Activated CD4-positive, CD25-positive, alpha-beta regulatory T cell treated with anti-CD3 and anti-CD28 coated beads, Interleukin-2, amount 50 U/mL, for 24 hours (primary cell): ENCODE measurements at places on chromosomes 11 and 22.
A peak's percentile ranks its signal among the peaks of the same experiment; 100 is the strongest.

GRCh38 chr11:8384199-8384821 lies 120.6 kb upstream of the LMO1 start:
- no peak for ATAC-seq

DNA sequence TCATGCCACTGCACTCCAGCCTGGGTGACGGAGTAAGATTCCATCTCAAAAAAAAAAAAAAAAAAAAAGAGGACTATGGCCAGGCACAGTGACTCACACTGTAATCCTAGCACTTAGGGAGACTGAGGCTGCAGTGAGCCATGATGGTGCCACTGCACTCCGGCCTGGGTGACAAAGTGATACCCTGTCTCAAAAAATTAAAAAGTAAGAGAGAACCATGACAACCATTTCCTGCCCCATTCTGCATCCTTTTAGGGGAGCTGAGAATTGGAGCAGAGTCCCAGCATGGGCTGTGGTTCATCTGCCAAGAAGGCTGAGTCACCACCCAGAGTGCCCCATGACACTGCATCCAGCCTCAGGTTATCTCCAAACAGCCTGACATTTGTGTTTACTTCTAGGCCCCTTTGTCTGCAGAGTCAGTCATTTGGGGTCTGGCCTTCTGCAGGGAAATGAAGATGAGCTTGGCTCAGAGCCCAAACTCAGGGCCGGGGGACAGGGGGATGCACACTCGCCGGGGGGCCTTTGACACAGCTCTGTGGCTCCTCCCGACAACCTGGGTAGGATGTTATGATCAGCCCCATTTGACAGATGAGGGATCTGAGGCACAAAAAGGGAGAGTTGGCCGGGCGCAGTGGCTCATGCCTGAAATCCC lies 4.7 kb downstream of the CSDC2 start:
- ATAC-seq, result peak; percentile 84

- ATAC-seq, result no peak
These were observed 102.7 kb downstream of the PHF21B start for GRCh38 chr22:44906999-44907644.

- ATAC-seq, result peak; percentile 44
These were observed 79.3 kb upstream of the SORL1 start for GRCh38 chr11:121372671-121373429.

- ATAC-seq, result no peak
These were observed 201.0 kb upstream of the NAV2 start for GRCh38 chr11:19511413-19512183.

DNA sequence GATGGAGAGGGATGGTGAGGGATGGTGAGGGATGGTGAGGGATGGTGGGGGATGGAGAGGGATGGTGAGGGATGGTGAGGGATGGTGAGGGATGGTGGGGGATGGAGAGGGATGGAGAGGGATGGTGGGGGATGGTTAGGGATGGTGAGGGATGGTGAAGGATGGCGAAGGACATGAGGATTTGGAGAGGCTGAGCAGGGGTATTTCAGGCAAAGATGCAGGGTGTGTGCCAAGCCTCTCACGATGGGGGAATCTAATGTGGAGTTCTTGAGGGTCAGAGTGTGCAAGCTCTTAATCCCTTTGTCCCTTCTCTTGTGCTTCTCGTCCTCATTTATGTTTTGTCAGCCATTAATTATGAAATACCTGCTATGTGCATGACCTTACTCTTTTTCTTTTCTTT lies 7.5 kb upstream of the PLA2G6 start:
- ATAC-seq, result no peak

- ATAC-seq, result no peak
These were observed 11.0 kb downstream of the CARS1 start for GRCh38 chr11:3046190-3046589.

- ATAC-seq, result no peak
These were observed 279.8 kb downstream of the DDX10 start for GRCh38 chr11:108944471-108945178.

DNA sequence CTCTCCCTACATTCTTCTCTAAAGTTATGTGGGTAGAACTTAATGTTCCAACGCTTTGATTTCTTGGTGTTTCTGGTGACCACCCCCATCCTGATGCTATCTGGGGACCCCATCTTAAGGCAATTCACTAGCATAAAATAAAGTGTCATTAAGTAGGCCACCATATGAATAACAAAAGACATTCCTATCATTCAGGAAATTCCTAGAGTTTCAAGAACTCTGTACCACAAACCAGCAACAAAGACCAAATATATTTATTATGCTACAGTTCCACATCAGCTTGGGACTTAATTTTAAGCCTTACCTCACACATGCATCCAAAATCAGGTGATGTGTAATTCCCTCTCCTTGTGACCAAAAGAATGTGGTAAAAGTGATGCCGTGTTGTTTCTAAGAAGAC lies 254.6 kb upstream of the LRRC4C start:
- ATAC-seq, result no peak

DNA sequence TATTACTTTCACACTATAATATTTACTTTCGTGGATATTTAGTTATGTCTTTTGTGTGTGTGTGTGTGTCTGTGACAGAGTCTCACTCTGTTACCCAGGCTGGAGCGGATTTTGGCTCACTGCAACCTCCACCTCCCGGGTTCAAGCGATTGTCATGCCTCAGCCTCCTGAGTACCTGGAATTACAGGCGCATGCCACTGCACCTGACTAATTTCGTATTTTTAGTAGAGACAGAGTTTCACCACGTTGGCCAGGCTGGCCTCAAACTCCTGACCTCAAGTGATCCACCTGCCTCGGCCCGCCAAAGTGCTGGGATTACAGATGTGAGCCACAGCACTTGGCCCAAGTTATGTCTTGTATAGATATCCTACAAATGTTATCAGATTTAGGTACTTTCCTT lies 9.9 kb downstream of the PISD start:
- ATAC-seq, result no peak

DNA sequence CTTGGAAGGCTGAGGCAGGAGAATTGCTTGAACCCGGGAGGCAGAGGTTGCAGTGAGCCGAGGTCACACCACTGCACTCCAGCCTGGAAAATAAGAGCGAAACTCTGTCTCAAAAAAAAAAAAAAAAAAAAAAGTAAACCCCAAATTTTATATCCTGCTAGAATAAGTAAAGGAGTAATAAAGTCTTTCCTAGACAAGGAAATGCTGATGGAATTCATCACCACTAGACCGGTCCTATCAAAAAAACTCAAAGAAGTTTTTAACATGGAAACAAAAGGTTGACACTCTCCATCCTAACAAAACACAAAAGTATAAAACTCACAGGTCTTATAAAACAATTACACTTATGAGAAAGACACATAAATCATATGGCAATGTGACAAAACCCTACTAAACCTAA lies 213.9 kb downstream of the SBF2 start:
- no peak for ATAC-seq

GRCh38 chr11:116927163-116927974 lies 89.9 kb upstream of the APOA1 start:
- ATAC-seq, result peak; percentile 26

DNA sequence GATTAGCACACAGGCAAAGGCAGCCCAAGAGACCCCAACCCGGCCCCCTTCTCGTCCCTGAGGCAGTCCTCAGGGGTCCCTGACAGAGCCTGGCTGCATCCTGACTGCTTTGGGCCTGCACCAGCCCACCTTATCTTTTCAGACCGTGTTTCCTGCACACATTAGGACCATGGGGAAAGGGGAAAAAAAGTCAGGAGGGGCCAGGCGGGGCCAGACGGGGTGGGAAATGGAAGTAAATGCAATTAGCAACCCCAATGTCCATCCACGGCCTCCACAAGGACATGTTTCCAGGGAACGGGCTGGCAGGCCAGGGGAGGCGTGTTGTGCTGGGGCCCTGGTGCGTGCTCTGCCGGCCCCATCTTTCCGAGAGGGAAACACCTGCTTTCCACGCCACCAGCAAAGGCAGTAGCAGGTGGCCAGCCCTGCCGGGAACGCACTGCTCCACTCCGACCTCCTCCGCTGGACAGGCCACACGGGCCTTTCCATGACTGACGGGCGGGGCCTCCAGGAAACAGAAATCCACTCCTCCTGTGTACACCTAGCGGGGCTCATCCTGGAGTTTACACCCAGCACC lies 7.4 kb downstream of the EHD1 start:
- ATAC-seq, result no peak

DNA sequence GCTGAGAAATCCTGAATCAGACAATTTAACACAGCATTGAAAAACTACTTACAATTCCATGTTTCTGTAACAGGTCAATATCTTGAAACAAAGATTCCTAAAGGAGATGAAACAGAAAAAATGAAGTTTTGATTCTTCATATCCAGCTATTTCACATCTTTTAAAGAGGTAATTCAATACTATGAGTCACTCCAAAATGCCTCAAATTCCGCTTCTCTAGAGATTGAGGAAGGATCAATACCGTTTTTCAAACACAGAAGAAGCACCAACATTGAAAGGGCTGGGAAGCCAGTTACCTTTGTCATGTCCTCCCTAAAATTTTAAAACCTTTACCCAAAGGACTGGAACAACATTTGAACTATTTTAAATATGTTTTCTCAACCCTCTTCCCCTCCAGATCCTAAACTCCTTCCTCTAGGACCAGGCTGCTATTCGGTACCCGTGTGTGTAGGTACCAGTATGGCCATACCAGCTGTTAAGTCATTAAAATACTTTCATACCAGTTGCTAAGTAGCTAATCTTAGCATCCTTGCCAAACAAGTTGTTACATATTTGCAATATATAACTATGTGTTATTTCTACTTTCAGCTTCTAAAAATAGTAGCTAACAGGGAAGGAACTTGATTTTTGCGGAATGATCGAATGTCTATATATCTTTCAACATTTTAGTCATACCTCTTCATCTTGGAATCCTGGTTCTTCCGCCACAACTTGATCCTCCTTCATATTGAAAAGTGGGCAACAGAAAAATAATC lies 2.3 kb downstream of the DMC1 start:
- ATAC-seq, result no peak

- no peak for ATAC-seq
These were observed 366.9 kb downstream of the BRD1 start for GRCh38 chr22:49460592-49461281.

DNA sequence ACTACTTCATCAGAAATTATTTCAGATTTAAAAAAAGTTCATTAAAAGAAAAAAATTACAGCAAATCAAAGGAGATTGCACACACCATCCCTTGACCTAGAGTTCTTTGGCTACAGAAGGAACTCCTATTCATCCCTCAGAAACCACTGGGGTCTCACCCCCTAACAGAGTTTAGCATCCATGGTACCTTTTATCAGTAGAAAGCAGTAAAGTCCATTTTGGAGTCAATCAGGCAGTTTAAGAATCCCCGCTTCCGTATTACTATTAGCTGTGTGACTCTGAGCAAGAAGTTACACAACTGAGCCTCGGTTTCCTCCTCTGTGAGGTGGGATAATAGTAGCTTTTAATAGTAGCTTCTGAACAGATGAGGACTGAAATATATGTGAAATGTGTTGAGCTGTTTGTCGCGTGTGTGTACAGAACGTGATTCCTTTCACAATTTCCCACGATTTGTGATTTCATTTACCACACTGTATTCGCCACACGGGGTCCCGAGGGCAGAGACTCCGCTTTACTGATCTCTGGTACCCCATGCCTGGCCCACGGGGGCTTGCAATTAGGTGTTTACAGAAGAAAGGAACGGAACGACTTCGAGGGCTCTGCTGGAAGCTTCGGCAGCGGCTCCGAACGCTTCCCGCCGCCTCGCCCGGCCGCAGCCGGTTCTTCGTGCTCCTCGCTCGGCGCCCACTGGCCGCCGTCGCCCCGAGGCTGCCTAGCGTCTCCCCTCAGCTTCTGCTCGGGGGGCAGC lies 72.5 kb upstream of the ZBED5 start:
- no peak for ATAC-seq

DNA sequence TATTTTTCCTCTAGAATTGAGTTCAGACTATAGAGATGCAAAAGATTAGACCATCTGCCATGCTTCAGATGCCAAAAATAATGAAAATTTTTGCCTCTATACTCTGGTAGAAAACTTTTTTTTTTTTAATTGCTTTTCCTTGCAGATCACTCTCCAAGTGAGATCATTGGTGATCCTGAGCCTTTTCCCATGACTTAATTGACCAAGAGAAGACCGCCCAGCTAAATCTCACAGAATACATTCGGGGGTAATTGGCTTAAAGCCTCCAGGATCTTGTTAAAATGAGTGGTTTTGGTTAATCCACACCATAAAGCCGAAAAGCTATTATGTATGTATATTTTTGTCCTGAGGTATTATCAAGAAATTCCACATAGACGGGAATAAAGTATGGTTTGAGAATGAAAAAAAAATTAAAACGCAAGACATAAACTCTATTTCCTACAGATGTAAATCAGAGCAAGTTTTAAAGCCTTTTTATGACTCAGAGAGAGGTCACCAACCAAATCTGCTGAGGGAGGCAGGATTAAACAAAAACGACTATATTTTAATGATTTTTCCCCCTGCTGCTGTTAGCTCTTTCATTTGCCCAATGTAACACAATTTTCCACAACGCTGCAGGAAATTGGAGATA lies 64.0 kb downstream of the PARVA start:
- ATAC-seq, result no peak

DNA sequence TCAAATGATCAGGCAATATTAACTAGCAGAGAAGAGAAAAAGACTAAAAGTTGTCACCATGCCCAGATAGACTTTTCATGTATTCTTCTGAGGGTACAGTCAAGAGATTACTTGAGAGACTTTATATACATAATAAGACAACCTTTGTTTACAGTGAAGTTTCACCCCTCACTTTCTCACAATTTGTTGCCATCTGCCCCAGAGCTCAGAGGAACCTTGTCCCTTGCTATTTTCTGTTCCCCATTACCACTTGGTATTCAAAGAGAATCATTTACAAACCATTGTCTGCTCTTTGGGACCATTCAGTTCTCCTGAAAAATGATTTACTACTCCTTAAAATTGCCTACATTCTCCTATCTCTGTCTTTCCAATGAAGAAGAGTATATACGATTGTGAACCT lies 544.6 kb downstream of the CNTN5 start:
- ATAC-seq, result no peak

GRCh38 chr11:69121621-69122325 lies 34.0 kb upstream of the SMIM38 start:
- no peak for ATAC-seq

GRCh38 chr11:27122001-27122400 lies 81.4 kb downstream of the BBOX1 start:
- ATAC-seq, result no peak

DNA sequence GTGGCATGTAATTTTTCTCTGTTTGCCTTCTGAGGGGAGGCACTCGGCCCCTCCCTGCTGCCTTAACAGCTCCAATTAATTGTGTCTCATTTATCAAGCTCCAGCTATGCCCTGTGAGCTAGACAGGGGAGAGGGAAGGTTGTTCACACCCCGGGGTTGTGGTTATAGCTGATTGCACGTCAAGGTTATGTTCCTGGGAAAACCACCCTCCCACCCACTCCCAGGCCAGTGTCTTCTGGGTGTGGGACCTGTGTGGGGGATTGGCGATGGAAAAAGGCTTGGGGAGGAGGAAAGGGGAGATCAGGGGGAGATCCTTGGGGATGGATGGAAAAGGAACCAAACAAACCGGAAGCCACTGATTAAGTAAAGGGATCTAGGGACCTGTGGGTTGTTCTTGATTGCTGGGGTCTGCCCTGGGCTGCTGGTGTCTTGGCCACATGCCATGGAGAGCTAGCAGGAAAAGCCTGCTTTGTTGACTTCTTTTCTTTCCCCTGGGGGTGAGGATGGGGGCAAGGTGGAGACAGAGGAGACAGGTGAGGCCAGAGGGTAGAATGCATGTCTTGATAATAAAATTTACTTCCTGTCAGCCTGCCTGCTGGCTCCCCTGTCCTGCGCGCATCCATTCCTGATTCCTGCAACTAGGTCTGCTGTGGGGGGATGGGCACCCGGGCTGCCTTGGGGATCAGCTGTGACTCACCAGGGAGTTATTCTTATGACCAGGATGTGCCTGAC lies 13.5 kb upstream of the SORL1-AS1 start:
- ATAC-seq, result no peak
